ENCODE measurements at places on chromosomes 13 and 19. TPM values are rescaled to one million over a fixed set of nuclear protein-coding genes. Genes with fewer than 3 reads are reported as not detected.

The PDE4A gene
- 17.5 TPM for total RNA-seq

The ZNF492 gene
- 0.12 TPM for total RNA-seq

The ZNF285 gene
- 4.3 TPM for total RNA-seq

The CAPNS1 gene
- 897 TPM for total RNA-seq

The SIRT6 gene
- total RNA-seq: 11.6 TPM

The CGB8 gene
- total RNA-seq: not detected

The ZNF581 gene
- total RNA-seq: 9.0 TPM

The BLOC1S3 gene
- 6.6 TPM for total RNA-seq

The ZNF506 gene
- 16.1 TPM for total RNA-seq

The MEIOSIN gene
- not detected for total RNA-seq

The TRMT1 gene
- total RNA-seq: 22.4 TPM

The CBARP gene
- total RNA-seq: 2.1 TPM

The CD22 gene
- total RNA-seq: 0.22 TPM

The ZNF556 gene
- 0.03 TPM for total RNA-seq

DNA sequence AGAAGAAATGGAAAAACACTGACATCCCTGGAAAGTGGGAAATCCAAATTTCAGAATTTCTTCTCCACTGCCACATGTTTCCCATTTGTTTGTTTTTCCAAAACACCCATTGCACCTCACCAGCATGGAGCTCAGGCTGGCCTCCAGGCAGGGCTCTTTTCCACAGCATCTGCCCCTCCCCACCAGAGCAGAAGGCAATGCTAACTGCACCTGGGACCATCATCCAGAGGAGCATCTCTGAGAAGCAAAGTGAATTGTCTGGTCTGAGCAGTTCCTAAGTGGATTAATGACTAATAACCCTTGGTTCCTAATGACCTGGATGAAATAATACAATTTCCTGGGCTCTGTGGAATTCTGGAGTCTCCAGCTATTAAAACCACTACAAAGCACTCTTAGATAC, 8.8 kb upstream of the CYSLTR2 start:
- DNase-seq: no peak

- DNase-seq: no peak
Measured at GRCh38 chr19:30263830-30264381, 108.3 kb upstream of the ZNF536 start.

GRCh38 chr19:43441716-43442115, 23.7 kb downstream of the LYPD3 start:
- DNase-seq: no peak

GRCh38 chr13:97015661-97016350, 21.5 kb upstream of the OXGR1 start:
- DNase-seq: no peak

DNA sequence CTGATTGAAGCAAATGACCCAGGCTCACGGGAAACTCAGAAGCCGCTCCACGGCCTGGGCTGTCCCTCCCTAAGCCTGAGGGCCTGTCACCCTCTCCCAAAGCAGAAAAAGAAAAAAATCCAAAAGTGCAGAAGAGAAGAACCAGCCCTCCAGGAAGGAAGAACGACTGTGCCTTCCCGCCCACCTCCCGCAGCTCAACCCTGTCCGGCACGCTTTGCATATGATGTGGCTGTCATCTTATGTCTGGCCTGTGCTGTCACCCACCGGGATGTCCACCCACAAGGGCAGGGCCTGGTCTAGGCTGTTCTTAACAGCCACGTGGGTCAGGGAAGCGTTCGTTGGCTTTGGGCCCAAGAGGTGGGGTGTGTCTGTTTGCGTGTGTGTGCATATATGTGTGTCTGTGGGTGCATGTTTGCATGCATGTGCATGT, 13.7 kb downstream of the ZBTB7A start:
- DNase-seq: no peak

DNA sequence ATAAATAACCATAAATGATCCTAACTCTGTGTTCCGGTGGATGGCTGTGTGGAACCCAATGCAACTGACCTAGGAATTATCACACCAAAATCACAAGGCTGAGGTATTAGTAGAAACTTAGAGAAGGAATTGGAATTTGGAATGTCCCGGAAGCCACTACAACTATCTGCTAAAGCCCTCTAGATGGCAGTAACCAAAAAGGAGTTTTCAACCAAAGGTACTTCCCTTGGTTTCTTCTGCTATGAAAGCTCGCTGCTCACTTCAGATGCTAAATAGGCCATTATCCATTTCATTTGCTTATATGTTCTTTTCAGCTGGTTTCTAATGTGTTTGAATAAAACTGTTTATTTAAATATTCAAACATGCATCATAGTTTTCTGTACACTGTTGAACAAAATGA, 1589.1 kb upstream of the SPRY2 start:
- no peak for DNase-seq

DNA sequence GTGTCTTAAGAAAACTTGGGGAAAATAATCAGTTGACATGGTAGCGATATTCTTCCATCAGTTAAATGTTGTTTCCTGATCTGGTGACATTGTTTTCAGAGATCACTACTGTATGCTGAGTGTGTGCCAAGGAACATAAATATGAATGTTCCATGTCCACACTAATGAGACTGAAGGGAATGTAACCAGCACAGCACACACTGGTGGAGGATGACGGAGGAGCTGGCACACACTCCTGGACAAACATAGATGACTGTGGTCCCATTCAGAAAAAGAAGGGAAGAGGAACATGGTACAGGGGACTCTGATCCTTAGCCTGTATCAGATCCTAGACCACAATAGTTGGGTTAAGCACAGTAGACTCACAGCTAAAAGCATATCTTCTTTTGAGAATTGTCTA, 574.8 kb downstream of the MYO16 start:
- no peak for DNase-seq

GRCh38 chr19:47074621-47075020, 26.2 kb upstream of the TMEM160 start:
- no peak for DNase-seq

GRCh38 chr13:29909975-29910674, 59.7 kb upstream of the UBL3 start:
- DNase-seq: no peak

GRCh38 chr13:48163061-48163460, 68.2 kb upstream of the MED4 start:
- DNase-seq: no peak

DNA sequence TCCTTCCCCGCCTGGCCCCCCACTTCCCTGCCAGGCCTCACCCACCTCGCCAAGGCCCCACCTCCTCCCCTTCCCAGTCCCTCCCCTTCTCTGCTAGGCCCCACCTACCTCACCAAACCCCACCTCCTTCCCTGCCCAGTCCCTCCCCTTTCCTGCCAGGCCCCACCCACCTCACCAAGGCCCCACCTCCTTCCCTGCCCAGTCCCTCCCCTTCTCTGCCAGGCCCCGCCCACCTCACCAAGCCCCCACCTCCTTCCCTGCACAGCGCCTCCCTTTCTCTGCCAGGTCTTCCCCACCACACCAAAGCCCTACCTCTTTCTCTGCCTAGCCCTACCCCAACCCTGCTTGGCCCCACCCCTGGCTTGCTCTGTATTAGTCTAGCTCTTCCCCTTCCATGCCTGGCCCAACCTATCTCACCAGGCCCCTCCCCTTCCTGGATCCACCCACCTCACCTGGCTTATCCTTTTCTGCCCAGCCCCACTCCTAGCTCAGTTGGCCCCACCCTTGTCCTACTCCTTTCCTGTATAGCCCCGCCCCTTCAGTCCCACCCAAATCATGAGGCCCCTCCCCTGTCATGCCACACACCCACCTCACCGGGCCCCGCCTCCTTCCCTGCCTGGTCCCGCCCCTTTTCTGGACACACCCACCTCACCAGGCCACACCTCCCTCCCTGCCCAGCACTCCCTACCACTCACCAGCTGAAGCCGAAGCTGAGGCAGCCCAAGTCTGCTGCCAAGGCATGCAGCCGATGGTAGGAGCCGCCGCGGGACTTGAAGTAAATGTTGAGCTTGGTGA, 16.2 kb downstream of the CERS1 start:
- no peak for DNase-seq

- DNase-seq: no peak
Measured at GRCh38 chr19:30718014-30718413, 345.8 kb downstream of the ZNF536 start.

DNA sequence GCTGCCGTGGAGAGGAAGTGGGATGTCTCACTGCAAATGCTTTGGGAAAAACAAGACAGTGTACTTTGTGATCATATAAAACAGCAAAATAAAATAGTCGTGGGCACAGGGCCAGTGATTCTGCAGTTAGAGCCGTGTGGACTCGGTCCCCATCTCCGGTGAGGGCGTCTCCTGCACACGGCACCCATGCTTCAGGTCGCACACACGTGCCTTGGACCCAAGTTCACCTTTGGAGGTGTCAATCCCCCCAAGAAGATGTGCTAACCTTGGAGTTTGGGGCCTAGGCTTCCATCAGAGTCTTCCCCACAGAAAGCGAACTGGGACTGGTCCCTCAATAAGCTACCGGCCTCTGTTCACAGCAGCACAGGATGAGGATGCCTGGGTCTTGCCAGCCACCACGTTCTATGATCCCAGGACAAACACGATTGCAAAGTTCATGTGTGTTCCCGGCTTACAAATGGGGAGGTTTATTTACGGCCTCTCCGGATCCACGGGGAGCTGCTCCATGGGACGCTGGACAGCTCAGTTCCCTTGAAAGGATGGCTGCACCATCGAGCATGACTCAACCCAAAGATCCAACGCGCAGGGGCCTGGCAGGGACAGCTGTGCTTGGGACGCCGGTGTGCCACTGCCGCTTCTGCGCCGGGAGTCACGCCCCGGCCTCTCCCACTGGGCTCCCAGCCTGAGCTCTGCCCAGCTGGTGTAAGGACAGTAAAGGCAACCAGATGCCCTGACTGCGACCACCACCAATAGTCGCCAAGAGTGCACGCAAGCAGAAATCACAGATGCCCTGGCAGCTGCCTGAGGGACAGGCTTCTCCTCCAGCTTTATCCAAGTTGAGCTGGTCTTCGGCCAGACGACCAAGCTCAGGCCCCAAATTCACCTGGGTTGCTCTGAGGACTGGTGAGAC, 8.6 kb downstream of the GAS6 start:
- peak; percentile 63 for DNase-seq

GRCh38 chr19:33376941-33377557, 3.5 kb downstream of the CEBPG start:
- no peak for DNase-seq

GRCh38 chr13:31826521-31826920, 87.2 kb downstream of the RXFP2 start:
- no peak for DNase-seq

GRCh38 chr19:29532956-29533355, 7.2 kb downstream of the VSTM2B start:
- DNase-seq: no peak

- DNase-seq: no peak
Measured at GRCh38 chr13:22569811-22570210, 611.0 kb upstream of the SGCG start.

DNA sequence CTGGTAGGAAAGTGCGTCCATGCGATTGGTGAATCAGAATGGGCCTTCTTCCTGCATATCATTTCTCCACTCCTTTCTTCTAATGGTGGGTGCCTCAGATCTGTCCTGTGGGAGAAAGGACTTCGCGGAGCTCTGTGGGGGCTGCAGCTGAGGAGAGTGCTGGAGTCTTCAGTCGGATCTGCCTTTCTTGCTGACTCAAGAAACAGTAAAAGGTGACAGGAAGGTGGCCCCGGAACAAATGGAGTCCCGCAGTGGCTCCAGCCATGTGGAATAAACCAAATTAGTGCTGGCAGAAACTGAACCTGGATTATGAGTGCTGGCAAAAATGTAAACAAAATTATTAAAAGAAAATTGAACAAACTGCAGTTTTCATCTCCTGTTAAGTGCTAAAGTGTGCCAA, 15.1 kb upstream of the GAS6 start:
- DNase-seq: no peak

- no peak for DNase-seq
Measured at GRCh38 chr13:61778531-61778930, 362.9 kb upstream of the PCDH20 start.

- no peak for DNase-seq
Measured at GRCh38 chr19:10471909-10472308, 31.2 kb downstream of the KEAP1 start.

- no peak for DNase-seq
Measured at GRCh38 chr13:41299316-41300094, 11.6 kb upstream of the NAA16 start.

DNA sequence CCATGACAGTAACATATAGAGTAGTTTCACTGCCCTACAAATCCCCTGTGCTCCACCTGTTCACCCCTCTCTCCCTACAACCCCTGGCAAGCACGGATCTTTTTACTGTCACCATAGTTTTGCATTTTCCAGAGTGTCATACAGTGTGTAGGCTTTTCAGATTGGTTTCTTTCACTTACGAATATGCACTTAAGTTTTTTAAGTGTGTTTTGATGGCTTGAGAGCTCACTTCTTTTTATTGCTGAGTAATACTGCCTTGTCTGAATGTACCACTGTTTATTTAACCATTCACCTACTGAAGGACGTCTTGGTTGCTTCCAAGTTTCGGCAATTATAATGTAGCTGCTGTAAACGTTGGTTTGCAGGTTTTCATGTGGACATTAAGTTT, 175.1 kb downstream of the ITGBL1 start:
- no peak for DNase-seq

DNA sequence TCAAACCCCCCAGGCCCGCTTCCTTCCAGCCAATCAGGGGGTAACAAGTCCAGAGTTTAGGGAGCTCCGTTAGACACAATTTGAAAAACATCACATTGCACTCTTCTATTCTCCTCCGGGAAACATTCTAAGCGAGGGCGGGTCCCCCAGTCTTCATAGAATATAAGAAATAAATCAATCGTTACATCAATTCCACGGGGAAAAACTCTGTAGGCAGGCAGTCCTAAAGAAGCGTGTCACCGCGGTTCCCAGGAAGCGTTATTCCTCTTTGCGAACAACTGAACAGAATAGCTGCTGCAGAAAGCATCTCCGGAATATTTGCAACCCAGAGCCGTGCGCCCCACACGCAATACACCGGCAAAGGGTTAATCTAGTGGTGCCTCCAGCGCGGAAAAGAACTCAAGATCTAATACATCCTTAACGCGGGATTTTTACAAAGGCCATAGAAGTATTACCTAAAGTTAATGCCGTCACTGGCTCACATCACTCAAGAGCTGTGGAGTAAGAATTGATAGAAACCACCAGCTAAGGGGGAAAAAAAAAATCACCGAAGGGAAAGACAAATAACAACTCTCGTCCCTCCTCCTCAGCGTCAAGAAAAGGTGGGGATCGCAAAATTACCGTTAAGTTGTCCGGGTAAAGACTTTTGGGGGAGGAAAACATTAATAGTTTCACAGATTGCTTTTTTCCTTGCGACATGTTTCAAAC, 65.1 kb downstream of the KCNRG start:
- DNase-seq: no peak

- DNase-seq: no peak
Measured at GRCh38 chr19:46580247-46580646, 20.9 kb upstream of the CALM3 start.

GRCh38 chr13:74006666-74007065, 127.5 kb downstream of the KLF12 start:
- DNase-seq: no peak
